Stimulated activated CD4-positive, alpha-beta T cell treated with anti-CD3 and anti-CD28 coated beads, Interleukin-4, amount 100 ng/mL, for 1 hour (primary cell): ENCODE measurements at places on chromosomes 5 and 9.
A peak's percentile ranks its signal among the peaks of the same experiment; 100 is the strongest.

GRCh38 chr9:31275419-31275818 lies 1109.0 kb upstream of the ACO1 start:
- no peak for DNase-seq

DNA sequence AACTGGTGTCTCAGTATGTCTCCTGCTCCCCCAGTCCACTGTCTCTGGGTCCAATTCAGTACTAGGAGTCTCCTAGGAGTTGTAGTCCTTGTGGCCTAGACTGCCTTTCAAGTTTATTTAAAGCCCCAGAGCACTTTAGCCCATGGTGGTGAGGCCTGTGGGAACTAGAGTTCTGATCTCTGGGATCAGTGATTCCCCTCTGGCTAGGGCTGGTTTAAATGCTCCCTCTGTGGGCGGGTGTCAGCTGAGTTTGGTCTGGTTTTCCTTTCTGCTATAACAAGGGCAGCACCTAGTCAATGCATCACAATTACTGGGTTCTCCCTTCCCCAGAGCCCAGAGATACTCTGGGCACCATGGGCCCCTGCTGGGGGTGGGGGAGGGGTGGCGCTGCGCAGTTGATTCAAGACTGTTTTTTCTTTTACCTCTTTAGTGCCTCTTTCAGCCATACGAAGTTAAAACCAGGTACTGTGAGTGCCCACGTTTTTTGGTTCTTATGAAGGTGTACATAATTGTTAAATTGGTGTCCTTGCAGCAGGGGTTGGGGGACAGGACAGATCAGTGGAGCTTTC lies 9.3 kb upstream of the SLC36A3 start:
- DNase-seq = no peak

DNA sequence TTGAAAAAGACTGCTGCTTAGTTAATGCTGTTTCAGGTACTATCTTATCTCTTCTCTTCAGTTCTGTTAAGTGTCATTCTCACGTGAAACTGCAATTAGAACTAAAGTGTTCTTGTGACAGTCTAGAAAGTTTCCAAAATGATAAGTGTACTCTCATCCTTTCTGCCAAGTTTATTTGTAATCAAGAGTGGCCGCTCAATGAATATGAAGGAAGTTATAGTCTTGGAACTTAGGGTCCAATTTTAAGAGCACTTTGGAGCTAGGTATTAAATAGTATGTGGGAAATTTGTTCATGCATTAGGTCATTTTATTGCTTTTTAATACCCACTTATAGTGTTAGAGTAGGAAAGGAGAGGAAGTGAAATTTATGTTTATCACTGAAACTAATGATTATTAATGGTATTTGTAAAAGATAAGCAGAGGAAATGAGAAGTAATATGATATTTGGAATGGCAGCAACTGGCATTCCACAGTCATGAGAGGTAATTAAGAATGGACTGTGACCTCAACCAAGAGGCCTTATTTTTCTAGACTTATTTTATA lies 20.4 kb downstream of the XRCC4 start:
- no peak for DNase-seq

DNA sequence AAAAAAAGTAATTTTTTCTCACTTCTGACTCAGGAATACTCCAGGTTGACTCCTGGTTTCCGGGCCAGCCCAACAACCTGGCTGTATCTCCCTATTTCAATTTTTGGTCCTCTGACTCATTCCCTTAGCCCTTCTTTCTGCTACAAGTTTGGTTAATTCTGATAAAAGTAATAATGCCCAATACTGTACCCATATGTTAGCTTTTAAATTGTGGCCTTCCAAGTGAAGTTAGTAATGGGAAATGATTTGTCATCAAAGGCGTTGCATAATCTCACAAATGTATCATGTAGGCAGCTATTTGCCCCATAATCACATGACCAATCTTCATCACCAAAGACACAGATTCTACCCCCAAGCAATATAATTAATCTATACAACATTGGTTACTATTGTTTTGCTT lies 31.1 kb upstream of the BNC2 start:
- no peak for DNase-seq

- DNase-seq = no peak
Measured at GRCh38 chr5:114327987-114328386, 33.9 kb upstream of the KCNN2 start.

DNA sequence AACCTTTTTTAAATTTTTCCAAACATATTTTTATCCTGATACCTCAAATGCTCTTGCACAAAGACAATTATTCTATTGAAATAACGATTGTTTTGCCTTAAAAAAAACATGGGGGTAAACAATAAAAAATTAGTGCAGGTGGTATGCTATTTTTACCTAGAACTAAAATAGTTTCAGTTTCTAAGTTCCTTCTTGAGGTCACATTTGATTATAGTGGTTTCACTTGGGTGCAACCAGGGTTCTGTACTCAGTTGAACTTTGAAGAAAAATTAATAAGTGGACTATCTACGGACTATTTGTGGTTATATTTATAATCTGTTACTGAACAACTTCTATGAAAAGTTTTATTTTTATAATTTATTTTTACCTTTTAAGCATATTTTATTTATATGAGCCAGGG lies 387.1 kb upstream of the IZUMO3 start:
- DNase-seq = no peak

DNA sequence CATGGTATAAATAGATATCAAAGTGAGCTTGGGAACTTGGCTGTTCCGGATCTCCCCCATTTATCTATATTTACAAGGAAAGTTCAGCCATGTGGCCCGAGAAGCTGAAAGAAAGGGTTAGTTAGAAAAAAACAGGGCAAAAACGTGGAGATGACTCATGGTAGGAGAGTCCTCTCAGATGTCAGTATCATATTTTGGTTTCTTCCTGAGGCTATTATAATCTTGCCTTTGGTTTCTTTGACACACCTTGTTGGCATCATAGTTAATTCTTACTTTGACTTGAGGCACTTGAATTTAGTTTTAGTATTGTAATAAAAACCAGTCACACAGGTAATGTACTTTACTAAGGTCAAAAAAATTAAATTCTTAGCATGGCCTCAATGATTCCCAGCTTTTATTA lies 59.9 kb downstream of the GABRA6 start:
- no peak for DNase-seq

DNA sequence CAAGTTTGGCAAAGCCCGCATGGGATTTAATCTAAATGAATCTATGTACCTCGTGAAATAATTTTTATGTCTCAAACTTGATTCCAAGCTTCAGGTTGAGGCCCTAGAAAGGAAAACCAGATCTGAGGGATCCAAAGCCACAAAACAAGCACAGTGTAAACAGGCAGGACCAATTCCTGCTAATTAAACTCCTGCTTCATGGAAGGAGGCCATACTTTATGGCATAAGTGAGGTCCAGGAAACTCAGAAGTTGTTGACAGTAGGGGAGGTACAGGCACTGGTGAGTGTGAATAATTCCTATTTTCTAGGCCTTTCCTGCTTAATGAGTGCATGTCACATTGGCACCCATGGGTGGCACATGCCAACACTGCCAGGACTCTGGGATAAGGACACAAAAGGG lies 648.6 kb upstream of the SGCD start:
- DNase-seq = no peak

- peak; percentile 50 for DNase-seq
Measured at GRCh38 chr5:139481122-139481533, 1.4 kb downstream of the STING1 start.

DNA sequence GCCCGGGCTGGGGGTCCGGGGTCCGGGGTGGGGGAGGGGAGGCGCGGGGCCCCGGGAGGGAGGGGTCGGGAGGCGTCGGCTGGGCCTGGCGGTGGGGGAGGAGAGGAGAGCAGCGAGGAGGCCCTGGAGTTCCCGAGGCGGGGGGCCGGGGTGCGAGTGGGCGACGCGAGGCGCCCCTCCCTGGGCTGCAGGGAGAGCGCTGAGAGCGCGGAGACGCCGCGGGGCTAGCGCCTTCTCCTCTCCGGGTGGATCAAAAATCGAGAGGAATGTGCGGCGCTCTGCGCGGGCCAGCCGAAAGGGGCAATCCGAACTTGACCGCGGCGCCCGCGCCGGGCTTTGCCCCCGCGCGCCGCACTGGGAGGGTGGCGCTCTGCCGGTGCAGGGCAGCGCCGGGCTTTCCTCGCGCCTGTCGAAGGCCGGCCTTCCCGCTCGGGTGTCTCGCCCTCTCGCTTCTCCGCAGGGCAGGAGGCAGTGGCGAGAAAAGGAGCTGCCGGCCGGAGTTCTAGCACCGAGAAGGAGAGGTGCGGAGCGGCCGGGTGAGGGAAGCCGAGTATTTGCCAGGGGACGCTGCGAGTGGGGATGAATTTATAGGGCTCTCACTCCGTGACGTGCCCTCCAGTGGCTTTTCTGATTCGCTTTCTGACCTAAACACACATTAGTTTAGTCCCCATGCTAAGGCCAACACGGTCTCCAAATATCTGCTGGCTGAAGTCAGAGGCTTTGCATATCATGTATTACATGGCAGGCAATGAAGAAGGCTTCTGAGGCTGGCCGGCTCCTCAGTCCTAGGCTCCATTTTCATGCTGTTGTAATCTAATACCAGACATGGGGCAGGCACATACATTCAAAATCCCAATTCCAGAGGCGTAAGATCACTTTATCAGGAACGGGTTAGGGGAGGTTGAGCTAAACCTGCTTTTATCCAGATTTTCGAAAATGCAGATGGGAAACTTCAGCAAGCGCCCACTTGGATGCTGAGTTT lies 503 bp upstream of the GDNF start:
- DNase-seq = no peak

DNA sequence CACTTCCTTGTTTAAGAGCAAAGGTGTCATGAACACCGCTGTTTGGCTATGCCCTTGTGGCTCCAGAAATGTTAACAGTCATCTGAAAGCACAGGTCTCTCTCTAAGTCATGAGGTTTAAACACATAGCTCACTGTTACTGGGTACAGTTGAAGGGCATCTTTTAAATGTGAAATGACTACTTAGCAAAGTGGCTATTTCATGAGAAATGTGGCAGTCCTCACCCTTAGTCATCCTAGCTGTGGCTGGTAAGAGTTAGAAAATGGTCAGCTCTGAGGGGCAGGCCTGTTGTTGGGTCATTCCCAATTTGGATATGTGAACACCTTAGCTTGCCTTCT lies 24.2 kb upstream of the TMEM171 start:
- DNase-seq = no peak

- no peak for DNase-seq
Measured at GRCh38 chr5:100826133-100826532, 76.9 kb downstream of the ST8SIA4 start.

GRCh38 chr5:129173771-129174170 lies 79.2 kb downstream of the ISOC1 start:
- DNase-seq = no peak

GRCh38 chr5:119332978-119333401 lies 22.8 kb upstream of the TNFAIP8 start:
- no peak for DNase-seq

DNA sequence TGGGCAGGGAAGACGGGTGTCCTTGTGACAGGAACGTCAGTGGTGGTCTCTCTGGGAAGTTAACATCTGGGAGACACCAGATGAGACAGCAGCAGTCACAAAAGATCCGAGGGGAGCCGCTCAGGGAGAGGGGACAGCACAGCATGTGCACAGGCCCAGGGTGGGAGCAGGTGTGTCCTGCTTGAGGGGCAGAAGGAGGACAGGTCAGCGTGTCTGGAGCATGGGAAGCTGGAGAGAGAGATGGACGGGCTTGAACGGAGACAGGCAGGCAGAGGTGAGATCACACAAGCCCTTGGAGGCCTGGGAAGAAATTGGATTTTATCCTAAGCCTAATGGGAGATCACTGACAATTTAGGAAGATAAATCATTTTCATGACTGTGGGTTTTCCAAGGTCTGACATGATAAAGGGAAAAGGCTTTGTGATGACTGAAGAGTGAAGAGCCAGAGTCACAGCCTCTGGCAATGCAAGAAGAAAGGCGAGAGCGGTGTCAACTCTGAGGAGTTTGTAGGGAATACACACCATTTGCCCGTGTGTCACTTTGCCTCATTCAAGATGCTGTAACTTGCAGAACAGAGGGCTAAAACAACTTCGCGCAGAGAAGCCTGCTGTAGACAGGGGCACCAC lies 88.3 kb downstream of the FSTL4 start:
- no peak for DNase-seq

GRCh38 chr5:128258372-128258771 lies 174.8 kb downstream of the SLC12A2 start:
- no peak for DNase-seq

GRCh38 chr5:14861123-14861765 lies 10.3 kb downstream of the ANKH start:
- no peak for DNase-seq

GRCh38 chr9:6827439-6828145 lies 69.8 kb downstream of the KDM4C start:
- DNase-seq = no peak

DNA sequence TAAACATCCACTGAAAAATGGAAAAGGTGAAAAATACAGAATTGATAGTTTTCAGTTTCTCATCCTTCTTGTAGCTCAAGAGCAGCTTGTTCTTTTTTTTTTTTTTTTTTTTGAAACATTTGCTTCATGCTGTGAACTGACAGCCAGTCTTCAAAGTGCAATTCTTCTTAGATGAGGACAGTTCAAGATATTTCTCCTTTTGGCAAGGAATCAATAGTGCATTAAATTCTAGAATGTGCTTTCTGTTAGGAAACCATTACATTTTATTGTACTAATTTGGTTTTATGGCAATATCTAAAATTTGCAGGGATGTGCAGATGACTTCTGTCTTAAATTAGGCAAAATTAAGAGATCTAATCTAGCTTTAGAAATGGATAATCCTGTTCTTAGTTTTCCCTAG lies 969.3 kb upstream of the ACO1 start:
- DNase-seq = no peak

- no peak for DNase-seq
Measured at GRCh38 chr5:88393042-88393441, 124.4 kb upstream of the TMEM161B start.

DNA sequence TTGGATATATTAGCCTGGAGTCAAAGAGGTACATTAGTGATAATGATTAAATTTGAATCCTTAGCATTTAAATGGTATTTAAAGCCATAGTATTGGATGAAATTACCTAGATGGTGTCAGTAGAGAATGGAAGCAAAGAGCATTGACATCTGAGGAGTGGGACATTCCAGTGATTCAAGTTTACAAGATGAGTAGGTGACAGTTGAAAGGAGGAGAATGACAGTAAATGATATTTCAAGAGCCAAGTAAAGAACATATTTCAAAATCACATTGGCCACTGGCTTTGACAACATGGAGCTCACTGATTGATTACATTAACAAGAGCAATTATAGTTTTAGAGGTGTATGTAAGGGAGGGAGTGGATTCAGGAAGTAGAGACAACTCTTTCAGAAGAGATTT lies 93.9 kb upstream of the MEF2C start:
- no peak for DNase-seq
